Ovary (tissue), 10 donors: ENCODE measurements at places on chromosomes 4 and X.

DNA sequence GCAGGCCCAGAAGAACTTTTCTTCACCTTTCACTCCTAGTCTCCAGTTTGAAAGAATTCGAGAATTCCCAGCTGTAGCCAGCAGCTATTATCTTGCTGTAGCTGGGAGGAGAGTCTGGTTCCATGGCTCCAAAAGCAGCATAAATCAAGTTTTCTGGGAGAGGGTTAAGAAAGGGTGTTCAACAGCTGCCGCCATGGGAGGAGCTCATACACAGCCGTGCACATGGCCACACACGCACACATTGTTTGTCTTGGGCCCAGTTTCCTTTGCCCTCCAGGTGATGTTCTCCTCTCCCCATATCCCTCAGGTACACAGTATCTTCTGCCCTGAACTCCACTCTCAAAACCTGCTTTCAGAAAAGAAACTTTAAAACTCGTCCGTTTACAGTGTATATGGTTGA, 4.1 kb upstream of the GPC3 start:
- no peaks in the 10 kb centered on the region for H3K27me3 ChIP-seq
- DNase-seq: no peak
- no peaks in the 10 kb centered on the region for H3K4me1 ChIP-seq
- H3K4me3 ChIP-seq: no peak overlapping the region
- H3K36me3 ChIP-seq: no peaks in the 10 kb centered on the region

DNA sequence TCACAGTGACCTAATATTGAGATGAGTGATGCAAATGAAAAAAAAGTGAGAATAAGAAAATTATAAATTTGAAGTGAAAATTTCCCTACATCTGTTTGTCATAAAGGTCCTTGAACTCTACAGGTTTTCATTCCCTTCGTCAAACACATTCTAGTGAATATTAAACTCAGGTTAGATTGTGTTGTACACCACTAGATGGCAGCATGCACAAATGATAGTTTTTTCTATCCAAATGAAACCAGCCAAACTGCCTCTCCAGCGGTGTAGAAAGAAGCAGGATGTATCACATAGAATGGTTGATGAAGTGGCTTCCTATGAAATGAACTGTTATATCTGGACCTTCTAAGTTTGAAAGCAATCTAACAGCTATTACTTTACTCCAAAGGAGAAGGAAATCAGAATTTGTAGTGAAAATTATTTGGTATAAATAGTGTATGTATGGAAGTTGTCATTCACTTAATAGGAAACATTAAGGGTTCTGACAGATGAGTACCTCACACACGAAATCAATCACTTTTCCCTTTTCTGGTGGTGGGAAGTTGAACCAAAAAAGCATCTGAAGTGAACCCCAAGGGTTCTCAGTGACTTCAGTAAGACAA, 382.7 kb downstream of the UNC5C start:
- no peak overlapping the region for H3K27ac ChIP-seq
- no peak for DNase-seq
- no peaks in the 10 kb centered on the region for H3K36me3 ChIP-seq
- H3K27me3 ChIP-seq: no peaks in the 10 kb centered on the region
- no peak overlapping the region for H3K4me3 ChIP-seq

- H3K27me3 ChIP-seq: no peaks in the 10 kb centered on the region
- no peaks in the 10 kb centered on the region for H3K36me3 ChIP-seq
- H3K4me1 ChIP-seq: no peaks in the 10 kb centered on the region
- no peak for DNase-seq
These were observed 72.1 kb downstream of the AMOT start for GRCh38 chrX:112768563-112768962.

GRCh38 chr4:12555011-12555410, 929.1 kb downstream of the RAB28 start:
- no peaks in the 10 kb centered on the region for H3K4me1 ChIP-seq
- no peak overlapping the region for H3K27ac ChIP-seq
- no peak overlapping the region for H3K4me3 ChIP-seq
- no peaks in the 10 kb centered on the region for H3K27me3 ChIP-seq
- no peaks in the 10 kb centered on the region for H3K36me3 ChIP-seq
- no peak for DNase-seq

GRCh38 chr4:28621591-28621990, 1761.0 kb downstream of the STIM2 start:
- no peaks in the 10 kb centered on the region for H3K36me3 ChIP-seq
- H3K4me3 ChIP-seq: no peak overlapping the region
- no peak for DNase-seq

DNA sequence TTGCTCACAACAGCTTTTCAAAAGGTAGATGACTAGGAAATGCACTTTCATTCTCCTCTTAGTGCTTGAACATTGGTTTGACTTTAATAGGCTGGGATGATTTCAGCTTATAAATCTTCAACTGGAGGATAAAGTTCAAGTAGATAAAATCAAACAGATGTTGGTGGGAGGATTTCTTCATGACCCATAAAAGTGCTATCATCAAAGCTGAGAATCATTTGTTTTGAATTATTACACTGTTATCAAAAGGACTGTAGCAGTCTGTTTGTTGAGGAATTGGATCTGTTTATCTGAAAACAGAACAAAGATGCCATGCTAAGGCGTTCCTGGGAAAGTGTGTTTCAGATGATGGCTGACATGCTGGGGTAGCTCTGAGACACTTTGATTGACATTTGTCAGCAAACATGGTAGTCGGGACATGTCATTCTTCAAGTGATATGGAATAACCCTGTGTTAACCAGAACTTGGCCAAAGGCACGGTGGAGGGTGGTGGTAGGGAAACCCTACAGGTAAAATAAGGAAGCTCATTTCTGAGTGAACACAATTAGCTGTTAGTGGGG, 304.0 kb upstream of the PITX2 start:
- H3K27me3 ChIP-seq: no peaks in the 10 kb centered on the region
- H3K4me3 ChIP-seq: no peak overlapping the region
- no peak overlapping the region for H3K27ac ChIP-seq
- H3K4me1 ChIP-seq: no peaks in the 10 kb centered on the region
- H3K36me3 ChIP-seq: no peaks in the 10 kb centered on the region
